Vagina (tissue), 2 donors: ENCODE measurements at places on chromosomes 3 and 15. TPM values are rescaled to one million over a fixed set of nuclear protein-coding genes. Genes with fewer than 3 reads are reported as not detected.

GHSR gene
- not detected for total RNA-seq

ZDHHC19 gene
- total RNA-seq = not detected

NCEH1 gene
- total RNA-seq = 7.4 TPM

- no peak for DNase-seq
Measured at GRCh38 chr3:13524979-13525669, 23.8 kb upstream of the FBLN2 start.

GRCh38 chr3:158091531-158091930 lies 14.7 kb downstream of the SHOX2 start:
- DNase-seq = no peak

GRCh38 chr3:125587039-125587648 lies 8.2 kb downstream of the OSBPL11 start:
- no peak for DNase-seq

- DNase-seq = no peak
Measured at GRCh38 chr3:64501298-64501906, 186.4 kb downstream of the ADAMTS9 start.

DNA sequence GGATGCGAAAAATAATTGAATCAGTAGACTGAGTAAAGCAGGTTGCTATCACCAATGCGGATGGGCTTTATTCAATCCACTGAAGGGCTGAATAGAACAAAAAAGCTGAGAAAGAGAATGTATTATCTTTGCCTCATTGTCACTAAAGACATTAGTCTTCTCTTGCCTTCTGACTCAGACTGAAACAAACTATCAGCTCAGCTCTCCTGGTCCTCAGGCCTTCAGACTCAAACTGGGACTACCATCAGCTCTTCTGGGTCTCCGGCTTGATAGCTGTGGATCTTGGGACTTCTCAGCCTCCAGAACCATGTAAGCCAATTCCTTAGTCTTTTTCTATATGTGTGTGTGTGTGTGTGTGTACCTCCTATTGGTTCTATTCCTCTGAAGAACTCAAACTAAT lies 12.6 kb downstream of the IFT57 start:
- DNase-seq = no peak

GRCh38 chr3:115021061-115021460 lies 126.0 kb downstream of the ZBTB20 start:
- DNase-seq = no peak

- no peak for DNase-seq
Measured at GRCh38 chr15:88615303-88616107, 5.6 kb upstream of the AEN start.

GRCh38 chr3:111903067-111903511 lies 44.0 kb downstream of the PHLDB2 start:
- no peak for DNase-seq
